ENCODE measurements at places on chromosomes 2 and 18. TPM values are rescaled to one million over a fixed set of nuclear protein-coding genes. Genes with fewer than 3 reads are reported as not detected.

DNA sequence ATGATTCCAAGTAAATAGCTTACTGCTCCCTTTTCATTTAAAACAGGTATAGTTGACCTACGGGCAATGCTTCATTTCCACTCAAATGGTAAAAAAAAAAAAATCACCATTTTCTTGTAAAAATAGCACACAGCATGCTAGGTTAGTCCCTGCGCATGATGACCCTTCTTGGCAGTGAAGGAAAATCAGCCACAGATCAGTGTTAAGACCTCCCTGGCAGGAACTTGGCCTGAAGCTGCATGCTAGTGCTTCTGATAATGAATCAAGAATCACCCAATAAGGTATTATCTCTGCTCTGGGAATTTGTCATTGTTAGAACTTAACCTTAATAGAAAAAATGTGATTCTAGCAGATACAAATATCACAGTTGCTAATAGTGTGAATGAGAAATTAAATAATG is 166.3 kb downstream of the RAB3GAP1 start:
- DNase-seq: no peak

DNA sequence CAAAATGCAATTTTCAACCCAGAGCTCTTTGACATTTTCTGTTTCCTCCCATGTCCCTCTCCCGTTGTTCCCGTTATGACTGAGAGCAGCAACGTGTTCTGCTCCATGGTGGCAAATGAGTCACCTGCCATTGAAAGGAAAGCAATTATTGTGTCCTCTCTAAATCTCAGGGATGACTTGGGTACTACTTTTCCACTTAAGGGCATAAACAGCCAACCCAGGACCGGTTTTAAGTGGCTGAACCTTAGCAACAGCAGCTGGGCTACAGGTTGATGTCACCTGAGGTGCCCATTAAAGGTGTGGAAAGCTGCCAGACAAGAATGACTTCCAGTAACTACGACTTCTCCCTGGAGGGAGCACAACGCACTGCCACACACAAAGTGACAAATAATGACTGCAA is 236.8 kb downstream of the NCKAP5 start:
- DNase-seq: no peak

GRCh38 chr2:64359892-64360657 is 93.9 kb upstream of the LGALSL start:
- DNase-seq: peak; percentile 81

Gene RAPH1
- total RNA-seq: 50.4 TPM

Gene EPAS1
- total RNA-seq: 251 TPM
